ENCODE measurements at places on chromosomes 1 and 21.
A peak's percentile ranks its signal among the peaks of the same experiment; 100 is the strongest.

DNA sequence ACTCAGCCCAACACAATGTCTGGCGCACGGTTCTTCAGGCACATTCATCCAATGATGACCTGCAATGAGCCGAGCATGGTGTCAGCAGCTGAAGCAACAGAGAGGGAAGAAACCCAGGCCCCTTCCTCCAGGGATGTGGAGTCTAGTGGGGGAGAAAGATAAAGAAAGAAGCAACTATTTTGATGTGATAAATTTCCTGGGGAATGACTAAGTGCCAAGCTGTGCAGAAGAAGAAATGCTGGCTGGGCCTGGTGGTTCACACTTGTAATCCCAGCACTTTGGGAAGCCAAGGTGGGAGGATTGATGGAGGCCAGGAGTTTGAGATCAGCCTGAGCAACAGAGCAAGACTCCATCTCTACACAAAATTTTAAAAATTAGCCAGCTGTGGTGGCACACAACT, 561.8 kb downstream of the KIF26B start:
- DNase-seq, result no peak

GRCh38 chr1:17061892-17062291, 8.1 kb upstream of the SDHB start:
- no peak for DNase-seq

- DNase-seq, result no peak
Measured at GRCh38 chr1:183210681-183211080, 24.6 kb downstream of the LAMC2 start.

DNA sequence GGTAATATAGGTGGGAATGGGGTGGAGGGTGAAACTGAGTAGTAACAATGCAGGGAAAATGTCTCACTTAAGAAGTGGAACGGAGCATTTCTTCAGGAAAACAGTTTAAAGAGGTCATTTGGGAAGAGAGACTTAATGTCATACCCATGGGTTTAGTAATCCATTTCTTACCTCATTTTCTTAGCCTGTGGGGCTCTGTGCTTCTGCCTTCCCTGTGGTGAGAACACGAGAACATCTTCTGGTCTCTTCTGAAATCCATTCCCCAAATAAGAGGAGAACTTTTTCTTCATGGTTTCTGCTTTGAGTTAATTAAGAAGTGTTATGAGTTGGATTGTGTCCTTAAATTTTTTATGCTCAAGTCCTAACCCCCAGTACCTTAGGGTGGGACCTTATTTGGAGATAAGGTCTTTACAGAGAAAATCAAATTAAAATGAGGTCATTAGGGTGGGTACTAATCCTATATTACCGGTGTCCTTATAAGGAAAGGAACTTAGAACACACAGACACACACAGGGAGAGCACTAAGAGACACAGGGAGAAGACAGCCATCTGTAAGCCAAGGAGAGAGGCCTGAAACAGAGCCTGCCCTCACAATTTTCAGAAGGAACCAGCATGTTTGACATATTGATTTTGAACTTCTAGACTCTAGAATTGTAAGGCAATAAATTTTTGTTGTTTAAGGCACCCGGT, 5.4 kb downstream of the CCDC190 start:
- no peak for DNase-seq

GRCh38 chr1:235708390-235708962, 58.9 kb upstream of the GNG4 start:
- no peak for DNase-seq

GRCh38 chr1:28642056-28642846, 616 bp downstream of the TAF12 start:
- no peak for DNase-seq

DNA sequence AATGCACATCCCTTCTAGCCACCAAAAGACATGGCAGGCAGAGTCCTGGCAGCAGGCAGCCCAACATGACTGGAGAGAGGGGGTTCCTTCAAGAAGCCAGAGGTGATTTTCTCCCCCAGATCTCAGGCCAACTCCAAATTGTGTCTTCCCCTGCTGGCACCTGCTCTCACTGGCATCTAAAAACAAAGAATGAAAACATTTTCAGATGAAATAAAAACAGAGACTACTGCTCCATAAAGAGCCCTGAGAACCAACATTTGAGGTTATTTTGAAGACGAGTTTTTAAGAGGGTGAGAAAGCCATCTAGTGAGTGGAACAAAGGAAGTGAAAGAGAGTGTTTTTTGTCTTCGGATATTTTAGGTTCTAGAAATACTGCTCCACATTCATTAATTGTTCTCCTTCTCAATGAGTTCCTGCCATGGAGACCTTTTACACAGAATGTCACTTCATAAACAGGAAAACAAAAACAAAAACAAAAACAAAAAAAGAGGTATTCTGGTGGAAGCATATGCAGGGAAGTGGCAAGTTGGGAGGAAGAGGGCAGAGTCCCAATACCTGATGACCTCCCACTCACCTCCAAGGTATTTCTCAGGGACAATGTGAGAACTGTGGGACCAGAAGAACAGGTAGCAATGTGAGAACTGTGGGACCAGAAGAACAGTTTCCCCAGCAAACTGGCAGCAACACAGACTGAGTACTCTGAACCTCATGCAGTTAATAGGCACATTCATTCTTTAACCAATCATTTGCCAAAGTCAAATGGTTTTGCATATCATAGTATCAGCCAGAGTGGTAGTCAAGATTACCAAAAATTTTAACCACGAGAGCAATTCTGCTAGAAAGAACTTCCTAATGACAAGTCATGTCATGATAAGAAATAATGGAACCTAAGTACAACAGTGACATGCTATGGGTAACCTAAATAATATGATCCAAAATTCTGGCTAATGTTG, 50.0 kb downstream of the KIAA0319L start:
- no peak for DNase-seq

- DNase-seq, result peak; percentile 75
Measured at GRCh38 chr1:31394584-31395193, 18.3 kb upstream of the SERINC2 start.

DNA sequence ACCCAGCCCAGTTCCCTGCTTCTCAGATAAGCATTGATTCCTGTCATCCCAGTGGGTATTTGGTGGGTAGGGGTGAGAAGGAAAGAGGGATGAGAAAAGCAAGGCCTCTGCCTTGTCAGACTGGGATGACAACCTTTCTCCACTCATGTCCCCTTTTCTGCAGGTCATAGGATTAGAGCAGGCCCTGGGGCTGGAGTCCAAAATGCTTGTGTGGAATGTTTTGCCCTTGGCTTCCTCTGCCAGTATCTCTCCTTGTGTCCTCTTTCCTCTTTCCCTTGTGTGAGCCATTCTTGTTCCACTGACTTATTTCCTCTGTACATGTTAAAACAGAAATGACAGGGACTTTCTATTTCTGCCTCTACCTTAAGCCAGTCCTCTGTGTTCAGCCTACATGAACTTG, 4.1 kb downstream of the ATP2B4 start:
- no peak for DNase-seq

DNA sequence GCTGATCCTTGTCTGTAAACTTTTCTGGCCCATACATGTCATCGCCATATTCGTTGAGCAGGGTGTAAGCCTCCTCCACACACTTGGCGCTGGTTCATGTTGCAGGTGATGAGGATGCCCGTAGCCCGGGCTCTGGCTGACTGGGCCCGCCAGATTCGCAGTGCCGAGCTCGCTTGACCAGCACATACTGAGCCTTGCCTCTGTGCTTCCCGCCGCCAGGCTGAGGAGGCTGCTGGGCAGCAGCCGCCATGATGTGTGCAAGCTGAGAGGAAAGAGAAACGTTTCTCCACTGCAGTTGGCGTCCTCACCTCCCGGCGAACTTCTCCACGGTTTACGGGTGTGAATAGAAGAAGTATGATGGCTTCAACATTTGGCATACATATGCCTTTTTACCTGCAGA, 89.2 kb downstream of the LTN1 start:
- DNase-seq, result no peak

GRCh38 chr1:227378871-227379554, 60.7 kb upstream of the CDC42BPA start:
- DNase-seq, result no peak

Data from stimulated activated CD4-positive, alpha-beta T cell treated with anti-CD3 and anti-CD28 coated beads, TNF-alpha, amount 100 ng/mL, for 1 hour (primary cell).